ENCODE measurements at places on chromosomes 2 and 18. TPM values are rescaled to one million over a fixed set of nuclear protein-coding genes. Genes with fewer than 3 reads are reported as not detected.
A peak's percentile ranks its signal among the peaks of the same experiment; 100 is the strongest.

GRCh38 chr2:231227310-231228162 is 29.1 kb downstream of the ARMC9 start:
- DNase-seq, result peak; percentile 74

DNA sequence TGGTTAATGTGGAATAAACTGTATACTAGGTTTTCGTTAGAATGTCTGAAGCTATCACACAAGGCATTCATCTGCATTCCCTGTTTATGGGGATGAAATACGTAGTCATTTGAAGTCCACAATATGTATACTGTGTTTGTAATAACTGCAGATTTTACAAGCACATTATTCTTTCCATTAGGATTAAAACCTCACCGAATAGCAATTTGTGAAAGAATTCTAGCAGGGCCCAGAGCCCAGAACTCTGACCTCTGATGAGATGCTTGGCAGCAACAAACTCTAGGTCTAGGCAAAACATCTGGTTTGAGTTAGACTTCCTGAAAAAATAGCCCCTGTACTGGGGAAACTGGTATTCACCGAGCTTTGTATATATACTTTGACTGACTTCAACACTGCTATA is 158.2 kb downstream of the SRBD1 start:
- DNase-seq, result peak; percentile 31

DNA sequence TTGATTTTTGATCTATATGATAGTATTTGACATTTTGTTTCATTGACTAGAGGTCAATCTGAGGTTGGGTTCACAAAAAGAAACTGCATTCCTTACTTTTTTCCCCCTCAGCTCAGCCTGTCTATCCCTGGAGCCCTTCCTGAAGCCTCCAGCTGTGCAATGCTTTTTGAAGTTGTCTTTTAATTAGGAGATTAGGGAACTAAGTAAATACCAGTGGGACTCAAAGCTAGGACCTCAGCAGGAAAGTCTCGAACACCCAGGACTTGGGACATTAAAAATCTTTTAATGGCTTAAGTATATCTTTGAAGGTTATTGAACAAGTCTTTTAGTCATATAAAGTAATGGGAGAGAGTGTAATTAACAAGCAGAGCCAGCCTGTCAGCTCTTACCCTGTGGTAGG is 220.2 kb downstream of the PDE11A start:
- DNase-seq, result no peak

- DNase-seq, result peak; percentile 12
Observed at GRCh38 chr2:230160112-230160660, 59.6 kb downstream of the SP110 start.

GRCh38 chr2:28411166-28411755 is 18.6 kb downstream of the FOSL2 start:
- DNase-seq, result no peak

DNA sequence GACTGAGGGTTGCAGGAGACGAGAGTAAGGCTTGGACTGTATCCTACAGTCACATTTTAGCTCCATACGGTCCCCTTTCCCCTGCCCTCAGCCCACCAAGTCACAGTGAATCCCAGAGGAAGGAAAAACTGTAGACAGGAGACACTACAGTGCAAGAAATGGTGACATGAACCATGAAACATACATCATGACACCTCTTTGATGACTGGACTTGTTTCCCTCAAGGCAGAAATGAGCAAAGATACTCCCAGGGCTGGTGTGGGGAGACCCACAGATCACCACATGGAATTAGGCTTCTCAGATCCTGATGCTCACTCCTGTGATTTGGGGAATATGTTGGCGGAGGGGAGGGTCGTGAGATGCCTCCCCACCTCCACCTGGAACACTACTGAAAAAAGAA is 48.2 kb upstream of the SPP2 start:
- no peak for DNase-seq

- DNase-seq, result no peak
Observed at GRCh38 chr2:96431319-96431718, 73.8 kb downstream of the NEURL3 start.

GRCh38 chr2:653645-654425 is 23.4 kb downstream of the TMEM18 start:
- no peak for DNase-seq

GRCh38 chr2:133303150-133303549 is 265.1 kb downstream of the NCKAP5 start:
- DNase-seq, result no peak

- peak; percentile 42 for DNase-seq
Observed at GRCh38 chr2:182359027-182359989, 67.5 kb downstream of the PDE1A start.

DNA sequence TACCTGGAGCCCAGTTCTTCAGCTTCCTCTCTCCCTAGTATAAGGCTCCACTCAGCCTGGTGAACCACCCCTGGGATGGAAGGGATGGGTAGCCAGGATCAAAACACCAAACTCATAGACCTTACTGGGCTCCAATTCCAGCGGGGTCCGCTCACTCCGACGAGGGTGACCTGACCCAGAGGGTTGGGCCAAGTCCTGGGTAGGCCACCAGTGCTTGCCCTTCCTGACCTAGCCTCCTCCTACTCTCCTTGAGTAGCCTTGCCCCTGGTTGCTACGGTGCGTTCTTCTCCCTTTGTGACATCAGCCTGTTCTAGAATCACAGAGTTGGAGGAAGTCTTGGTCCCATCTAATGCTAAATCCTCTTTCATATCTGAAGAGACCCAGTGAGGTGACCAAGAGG is 537 bp upstream of the STAT4 start:
- DNase-seq, result no peak

GRCh38 chr2:2269989-2270562 is 61.0 kb downstream of the MYT1L start:
- no peak for DNase-seq

GRCh38 chr18:3794537-3795348 is 344.8 kb downstream of the TGIF1 start:
- DNase-seq, result no peak

DNA sequence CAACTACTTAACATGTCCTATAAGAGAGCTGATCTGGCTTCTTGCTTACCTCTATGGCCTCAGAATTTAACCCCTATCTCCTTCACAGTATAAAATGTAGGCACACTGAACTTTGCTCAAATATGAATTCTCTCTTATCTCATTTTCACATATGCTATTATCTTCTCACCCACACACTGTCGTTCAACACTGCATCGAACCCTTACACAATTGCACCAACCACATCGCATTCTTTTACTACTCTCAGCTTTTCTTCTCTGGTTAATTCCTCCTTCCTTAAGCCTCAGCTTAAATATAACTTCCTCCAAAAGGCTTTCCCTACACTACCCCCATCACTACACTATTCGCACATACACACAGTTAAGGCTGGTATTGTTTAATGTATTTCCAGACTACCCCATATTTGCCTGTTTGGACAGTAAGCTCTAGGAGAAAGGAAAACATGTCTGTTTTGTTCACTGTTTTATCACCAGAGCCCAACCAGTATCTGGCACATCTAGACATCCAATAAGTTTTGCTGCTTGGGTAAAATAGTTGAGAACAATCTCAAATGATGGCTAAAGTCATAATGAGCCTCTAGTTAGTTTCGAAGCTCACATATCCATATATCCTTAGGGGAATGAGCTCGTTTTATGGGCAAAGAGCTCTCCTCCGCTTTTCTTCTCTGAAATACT is 47.7 kb downstream of the HIBCH start:
- DNase-seq, result no peak

CPO gene
- 1.8 TPM for polyA plus RNA-seq

TMEM37 gene
- polyA plus RNA-seq, result 49.4 TPM

B3GNT7 gene
- polyA plus RNA-seq, result 5.0 TPM

PUS10 gene
- 11.4 TPM for polyA plus RNA-seq

SLC9A2 gene
- 5.1 TPM for polyA plus RNA-seq

ATP6V1B1 gene
- 108 TPM for polyA plus RNA-seq

FN1 gene
- polyA plus RNA-seq, result 399 TPM

MC4R gene
- 0.32 TPM for polyA plus RNA-seq

ILKAP gene
- 41.4 TPM for polyA plus RNA-seq

KLHL30 gene
- 0.60 TPM for polyA plus RNA-seq

CPLX4 gene
- polyA plus RNA-seq, result 0.22 TPM

OTX1 gene
- not detected for polyA plus RNA-seq

All from renal pelvis (tissue), 12 donors.